ENCODE measurements at places on chromosomes 16 and 17. TPM values are rescaled to one million over a fixed set of nuclear protein-coding genes. Genes with fewer than 3 reads are reported as not detected.

Gene TOX3
- total RNA-seq = not detected

Gene IFI35
- total RNA-seq = 22.1 TPM

Gene RNF157
- 5.7 TPM for total RNA-seq

- DNase-seq = no peak
These were observed 4.5 kb upstream of the SNX20 start for GRCh38 chr16:50685462-50686063.

GRCh38 chr17:65559804-65560627, 1.4 kb downstream of the AXIN2 start:
- DNase-seq = no peak

- DNase-seq = no peak
These were observed 42.6 kb downstream of the KLHDC4 start for GRCh38 chr16:87723226-87723623.

DNA sequence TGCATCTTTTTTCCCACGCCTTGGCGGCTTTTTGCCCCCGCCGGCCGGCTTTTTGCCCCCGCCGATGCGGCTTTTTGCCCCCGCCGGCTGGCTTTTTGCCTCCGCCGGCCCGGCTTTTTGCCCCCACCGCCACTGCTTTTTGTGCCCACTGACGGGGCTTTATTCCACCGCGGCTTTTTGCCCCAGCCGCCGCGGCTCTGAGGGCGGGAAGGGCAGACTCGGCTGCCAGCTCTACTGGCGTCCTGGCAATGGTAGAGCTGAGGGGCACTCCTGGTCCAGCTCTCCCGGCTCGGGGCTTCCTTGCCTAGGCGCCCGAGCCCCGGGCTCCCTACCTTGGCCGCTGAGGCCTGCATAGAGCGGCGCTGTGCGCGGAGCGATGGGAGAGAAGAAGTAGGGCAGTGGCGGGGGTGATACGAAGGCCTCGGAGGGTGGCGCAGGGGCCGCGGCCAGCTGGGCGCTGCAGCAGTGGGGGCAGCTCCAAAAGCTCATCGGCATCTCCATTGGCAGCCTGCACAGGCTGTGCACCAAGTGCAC, 591.4 kb downstream of the TP53TG3F start:
- no peak for DNase-seq

DNA sequence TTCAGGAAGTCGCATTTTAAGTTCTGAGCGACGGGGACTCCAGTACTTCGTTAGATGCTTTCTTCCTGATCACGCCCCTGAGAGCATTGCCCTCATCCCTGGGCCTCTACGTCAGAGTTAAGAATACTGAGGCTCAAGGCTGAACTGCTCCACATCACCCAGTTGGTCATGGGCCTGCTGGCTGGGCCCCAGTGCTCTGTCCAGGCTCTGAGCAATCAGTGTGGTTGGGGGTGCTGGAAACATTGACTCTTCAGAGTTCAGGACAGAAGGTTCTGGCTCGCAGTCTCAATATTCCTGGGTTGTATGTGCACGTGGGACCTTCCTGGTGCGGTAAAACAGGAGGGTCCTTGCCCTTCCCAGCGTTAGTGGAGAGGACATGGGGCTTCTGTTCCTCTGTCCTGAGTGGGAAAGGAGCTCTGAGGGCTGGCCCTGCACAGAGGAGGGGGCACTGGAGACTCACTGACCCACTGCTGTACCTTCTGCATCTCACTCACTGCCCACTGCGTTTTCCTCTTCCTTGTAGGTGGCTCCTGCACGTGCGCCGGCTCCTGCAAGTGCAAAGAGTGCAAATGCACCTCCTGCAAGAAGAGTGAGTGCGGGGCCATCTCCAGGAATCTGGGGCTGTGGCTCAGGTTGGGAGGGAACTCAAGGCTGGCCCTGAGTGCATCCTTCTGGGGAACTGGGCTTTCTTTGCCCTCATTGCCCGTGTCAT, 518 bp downstream of the MT1E start:
- no peak for DNase-seq

GRCh38 chr16:79598348-79599181, 2.0 kb downstream of the MAF start:
- DNase-seq = no peak

DNA sequence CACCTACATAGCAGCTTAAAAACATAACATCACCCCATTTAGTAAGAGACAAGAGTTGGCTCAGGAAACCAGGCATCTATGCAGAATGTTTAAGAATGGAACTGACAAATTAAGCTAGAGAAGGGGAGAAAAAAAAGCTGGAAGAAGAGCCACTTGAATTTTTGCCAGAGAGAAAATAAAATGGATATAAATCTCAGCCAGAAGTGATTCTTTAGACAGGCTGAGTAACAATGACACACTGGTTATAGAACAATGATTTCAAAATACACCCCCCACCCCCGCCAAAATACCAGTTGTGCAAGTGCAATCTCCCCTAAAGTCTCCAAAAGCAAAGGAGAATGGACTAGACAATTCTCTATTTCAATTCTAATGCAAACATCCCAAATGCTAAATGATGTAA, 22.4 kb downstream of the LSM12 start:
- DNase-seq = no peak

DNA sequence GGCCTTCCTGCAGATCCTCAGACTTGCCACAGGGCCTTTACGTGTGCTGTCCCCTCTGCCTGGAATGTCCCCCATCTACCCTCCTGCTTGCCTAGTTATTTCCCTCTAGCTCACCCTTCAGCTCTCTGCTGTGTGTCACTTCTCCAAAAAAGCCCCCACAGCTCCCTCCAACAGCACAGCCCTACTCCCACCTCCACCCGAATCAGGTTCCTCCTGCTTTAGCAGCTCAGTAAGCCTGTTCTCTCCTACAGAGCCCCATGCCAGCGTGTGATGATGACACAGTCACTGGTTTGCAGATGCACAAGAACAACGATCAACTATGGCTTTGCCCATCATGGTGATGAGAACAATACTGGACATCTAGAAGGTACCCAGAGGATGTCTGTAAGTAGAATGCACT, 7.1 kb upstream of the SAMD14 start:
- no peak for DNase-seq

GRCh38 chr17:83007504-83008185, 71.8 kb upstream of the METRNL start:
- DNase-seq = no peak

DNA sequence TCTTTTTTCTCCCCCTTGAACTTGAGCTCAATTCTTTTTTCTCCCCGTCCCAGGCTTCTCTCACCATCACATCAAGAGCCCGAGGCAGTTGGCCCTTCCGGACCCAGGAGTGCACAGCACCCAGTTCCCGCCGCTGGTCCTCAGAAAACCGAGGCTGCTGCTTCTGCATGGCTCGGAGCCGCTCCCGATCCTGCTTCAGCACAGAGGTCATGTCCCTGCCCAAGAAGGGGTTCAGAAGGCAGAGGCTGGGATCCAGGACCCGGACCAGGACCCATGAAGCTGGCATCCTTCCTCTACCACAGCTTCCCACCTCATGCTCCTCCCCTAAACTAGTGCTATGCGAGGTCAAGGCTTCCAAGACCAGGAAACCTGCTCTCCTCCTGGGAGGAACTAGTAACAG, 10.5 kb downstream of the PER1 start:
- no peak for DNase-seq

- DNase-seq = no peak
These were observed 10.9 kb upstream of the CHST6 start for GRCh38 chr16:75506107-75506506.

GRCh38 chr16:86018487-86018886, 119.5 kb downstream of the IRF8 start:
- no peak for DNase-seq
